Cerebellar nuclear complex (tissue), 1 donor: ENCODE measurements at places on chromosomes 3 and 15.

- DNase-seq = no peak
Measured at GRCh38 chr15:78565951-78566774, 843 bp downstream of the CHRNA5 start.

- no peak for DNase-seq
Measured at GRCh38 chr15:57816599-57816998, 110.1 kb downstream of the POLR2M start.

- DNase-seq = no peak
Measured at GRCh38 chr3:134640872-134641470, 9.9 kb downstream of the KY start.

GRCh38 chr3:4613366-4613765 is 120.2 kb downstream of the ITPR1 start:
- no peak for DNase-seq

- DNase-seq = no peak
Measured at GRCh38 chr15:42903388-42904324, 16.9 kb downstream of the TTBK2 start.

DNA sequence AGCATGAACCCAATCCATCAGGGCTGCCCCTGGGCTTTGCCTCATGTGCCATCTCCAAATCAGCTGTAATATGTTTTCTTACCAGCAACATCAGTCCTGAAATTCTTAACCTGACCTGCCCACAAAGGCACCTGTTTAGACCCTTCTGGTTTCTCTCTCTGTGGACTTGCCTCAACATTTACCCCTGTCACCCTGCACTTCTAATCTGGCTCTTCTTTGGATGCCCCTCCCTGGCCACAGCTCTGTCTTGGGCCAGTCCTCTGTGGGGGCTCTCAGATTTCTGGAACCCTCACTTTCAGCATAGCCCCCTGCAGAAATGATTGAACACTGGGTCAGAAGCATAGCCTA is 168.7 kb upstream of the STAC start:
- DNase-seq = no peak
